ENCODE measurements at places on chromosomes 16 and 17.

- peak; percentile 92 for DNase-seq
Measured at GRCh38 chr17:67390646-67391361, 13.7 kb downstream of the PITPNC1 start.

DNA sequence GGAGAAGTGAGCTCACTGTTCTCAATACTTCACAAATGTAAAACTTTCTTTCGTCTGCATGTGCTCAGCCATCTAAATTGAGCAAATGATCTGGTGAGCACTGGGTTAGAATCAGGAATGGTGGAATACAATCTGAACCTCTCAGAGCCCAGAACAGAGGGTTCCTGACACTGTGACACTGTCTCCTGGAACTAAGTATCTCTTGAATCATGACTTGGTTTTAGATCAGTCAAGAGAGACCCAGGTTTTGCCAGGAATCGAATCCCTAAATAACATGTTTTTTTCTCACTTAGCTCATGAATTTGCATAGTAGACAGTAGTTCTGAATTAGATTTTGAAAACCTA, 49.3 kb downstream of the SF3B3 start:
- DNase-seq, result no peak

DNA sequence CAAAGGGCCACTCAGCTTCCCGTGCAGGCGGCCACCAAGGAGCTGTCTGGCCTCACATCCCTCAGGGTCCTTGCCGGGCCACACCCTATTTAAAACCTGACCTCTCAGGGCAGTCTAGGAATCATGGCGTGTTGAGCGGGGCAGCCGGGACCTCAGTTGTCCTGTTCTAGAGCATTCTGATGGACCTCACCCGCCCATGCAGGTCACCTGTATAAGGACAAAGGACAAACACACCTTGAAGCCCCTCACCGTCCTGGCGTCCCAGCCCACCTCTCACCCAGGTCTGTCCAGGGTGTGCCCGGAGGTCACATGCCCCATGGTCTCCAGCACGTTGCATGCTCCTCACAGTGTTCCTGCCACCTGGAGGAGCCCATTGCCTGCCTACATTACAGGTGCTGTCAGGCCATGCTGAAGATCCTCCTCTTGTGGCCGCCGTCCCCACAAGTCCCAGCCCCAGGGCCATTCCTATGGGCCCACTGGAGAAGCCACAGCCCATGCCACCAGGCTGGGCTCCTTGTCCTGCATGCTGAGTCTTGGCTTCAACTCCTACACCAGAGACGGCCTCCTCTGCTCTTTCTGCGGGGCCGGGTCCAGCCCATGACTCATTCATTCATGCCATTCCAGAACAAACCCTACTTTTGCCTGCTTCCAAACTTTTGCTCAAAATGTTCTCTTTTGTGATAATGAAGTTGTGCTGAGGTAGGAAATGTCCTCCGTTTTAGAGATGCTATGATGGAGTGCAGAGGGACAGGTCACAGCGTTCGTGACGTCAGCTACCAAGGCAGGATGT, 46.3 kb downstream of the PEMT start:
- no peak for DNase-seq

GRCh38 chr17:68694791-68695485, 93.8 kb upstream of the FAM20A start:
- DNase-seq, result no peak

DNA sequence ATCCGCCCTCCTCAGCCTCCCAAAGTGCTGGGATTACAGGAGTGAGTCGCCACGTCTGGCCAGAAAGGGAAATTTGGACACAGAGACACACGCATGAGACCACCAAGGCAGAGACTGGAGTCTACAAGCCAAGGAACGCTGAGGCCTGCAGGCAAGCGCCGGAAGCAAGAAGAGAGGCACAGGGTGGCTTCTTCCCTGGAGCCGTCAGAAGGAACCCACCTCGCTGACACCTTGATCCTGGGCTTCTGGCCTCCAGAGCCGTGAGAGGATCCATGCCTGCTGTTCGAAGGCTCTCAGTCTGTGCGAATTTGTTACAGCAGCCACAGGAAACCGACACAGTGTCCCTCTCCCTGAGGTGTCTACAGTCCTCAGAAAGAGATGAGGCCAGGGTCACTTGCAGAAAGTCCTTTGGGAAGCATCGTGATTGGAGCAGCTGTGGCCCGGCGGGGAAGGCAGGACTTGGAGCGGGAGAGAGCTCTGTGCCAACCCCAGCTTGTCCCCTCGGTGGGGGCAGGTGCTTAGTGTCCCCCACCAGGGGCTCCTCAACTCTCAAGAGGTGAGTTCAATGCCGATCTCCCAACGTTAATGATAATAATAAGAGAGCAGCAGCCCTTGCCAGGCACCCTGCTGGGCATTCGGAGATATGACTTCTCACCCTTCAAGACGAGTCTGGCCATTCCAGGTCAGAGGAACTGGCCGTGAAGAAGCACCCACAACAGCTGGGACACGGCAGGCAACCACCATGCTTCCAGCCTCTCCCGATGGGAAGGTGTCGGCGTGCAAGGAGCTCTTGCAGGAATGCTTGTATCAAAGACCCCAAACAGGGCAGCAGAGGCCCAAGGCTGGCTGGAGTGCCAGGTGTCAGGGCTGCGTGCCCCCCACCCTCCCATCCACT, 68.4 kb upstream of the TNRC6C start:
- DNase-seq, result no peak

DNA sequence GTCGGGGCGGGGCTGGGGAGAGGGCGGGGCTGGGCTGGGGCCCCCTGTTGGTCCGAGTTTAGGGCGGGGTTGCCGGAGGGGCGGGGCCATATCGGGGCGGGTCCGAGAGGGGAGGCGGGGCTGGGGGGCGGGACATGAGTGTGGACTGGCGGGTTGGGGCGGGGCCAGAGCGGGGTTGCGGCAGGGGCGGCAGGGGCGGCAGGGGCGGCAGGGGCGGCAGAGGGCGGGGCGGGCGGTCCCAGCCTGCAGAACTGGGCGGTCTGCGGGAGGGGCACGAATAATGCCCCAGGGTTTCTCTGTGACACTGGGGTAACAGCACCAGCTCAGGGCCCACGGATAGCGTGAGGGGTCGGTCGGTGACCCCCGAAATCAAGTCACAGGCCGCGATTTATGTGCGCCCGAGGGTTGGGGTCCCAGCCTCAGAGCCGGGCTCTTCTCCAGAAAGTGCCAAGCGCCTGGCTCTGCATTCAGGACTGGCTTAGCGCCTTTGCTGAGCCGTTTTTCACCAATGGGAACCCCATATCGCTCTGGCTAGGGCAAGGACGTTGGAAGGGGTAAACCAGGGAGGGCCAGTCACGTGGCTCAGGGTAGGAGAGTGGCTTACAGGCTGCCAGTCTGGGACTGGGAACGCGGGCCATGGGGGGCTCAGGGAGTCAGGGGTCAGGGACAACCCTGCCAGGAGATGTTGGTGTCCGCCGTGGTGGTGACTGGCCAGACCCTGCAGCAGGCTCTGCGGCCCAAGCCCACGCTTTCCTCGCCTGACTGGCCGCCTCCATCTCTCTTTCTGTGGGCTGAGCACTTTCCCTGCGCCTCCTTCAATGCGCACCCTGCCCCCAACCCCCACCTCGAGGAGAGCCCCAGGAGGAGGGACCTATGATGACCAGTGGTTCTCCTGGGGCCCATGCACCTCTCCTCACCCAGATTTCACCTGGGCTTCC, 1.2 kb upstream of the METTL26 start:
- DNase-seq, result no peak

- DNase-seq, result no peak
Measured at GRCh38 chr16:84609563-84610177, 8.2 kb downstream of the COTL1 start.

All from bronchial epithelial cell (primary cell).